ENCODE measurements at places on chromosomes 4 and X. TPM values are rescaled to one million over a fixed set of nuclear protein-coding genes. Genes with fewer than 3 reads are reported as not detected.

LRIT3 gene
- total RNA-seq = 0.21 TPM

CD38 gene
- 2.9 TPM for total RNA-seq

MAGEE2 gene
- total RNA-seq = not detected

NCAPG gene
- not detected for total RNA-seq

MAGEA2 gene
- total RNA-seq = not detected

WNK3 gene
- total RNA-seq = 1.5 TPM

FAM149A gene
- total RNA-seq = 0.77 TPM

GATA1 gene
- total RNA-seq = not detected

H2BW1 gene
- total RNA-seq = not detected

SH2D1A gene
- total RNA-seq = 2.4 TPM

GRCh38 chrX:95907081-95907480, 777.6 kb upstream of the DIAPH2 start:
- no peaks in the 10 kb centered on the region for H3K36me3 ChIP-seq
- no peaks in the 10 kb centered on the region for H3K4me1 ChIP-seq
- no peak overlapping the region for H3K4me3 ChIP-seq
- no peaks in the 10 kb centered on the region for H3K27me3 ChIP-seq

DNA sequence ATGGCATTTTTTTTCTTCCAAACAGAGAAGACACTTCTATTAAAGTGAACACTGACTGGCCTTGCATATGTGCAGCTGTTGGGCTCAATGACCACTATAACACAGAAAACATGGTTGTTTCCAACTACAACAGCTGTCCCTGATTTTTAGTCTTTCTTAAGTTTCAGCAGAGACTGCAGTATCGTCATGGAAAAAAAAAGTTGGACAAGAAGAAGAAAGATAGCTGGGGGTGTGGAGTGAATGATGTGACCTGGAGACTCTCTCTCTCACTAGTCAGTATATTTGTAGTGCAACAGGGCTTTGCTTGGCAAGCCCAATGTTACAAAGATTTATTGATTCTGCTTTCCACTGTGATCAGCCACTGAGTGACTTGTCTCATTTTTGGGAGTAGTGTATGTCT, 29.5 kb upstream of the C4orf54 start:
- no peaks in the 10 kb centered on the region for H3K27me3 ChIP-seq
- H3K36me3 ChIP-seq = no peaks in the 10 kb centered on the region
- no peak overlapping the region for H3K4me3 ChIP-seq
- no peak for DNase-seq
- no peak overlapping the region for H3K27ac ChIP-seq
- no peaks in the 10 kb centered on the region for H3K4me1 ChIP-seq

GRCh38 chr4:80189956-80190677, 7.2 kb upstream of the PRDM8 start:
- no peak for DNase-seq
- H3K4me1 ChIP-seq = no peaks in the 10 kb centered on the region
- no peak overlapping the region for H3K27ac ChIP-seq

DNA sequence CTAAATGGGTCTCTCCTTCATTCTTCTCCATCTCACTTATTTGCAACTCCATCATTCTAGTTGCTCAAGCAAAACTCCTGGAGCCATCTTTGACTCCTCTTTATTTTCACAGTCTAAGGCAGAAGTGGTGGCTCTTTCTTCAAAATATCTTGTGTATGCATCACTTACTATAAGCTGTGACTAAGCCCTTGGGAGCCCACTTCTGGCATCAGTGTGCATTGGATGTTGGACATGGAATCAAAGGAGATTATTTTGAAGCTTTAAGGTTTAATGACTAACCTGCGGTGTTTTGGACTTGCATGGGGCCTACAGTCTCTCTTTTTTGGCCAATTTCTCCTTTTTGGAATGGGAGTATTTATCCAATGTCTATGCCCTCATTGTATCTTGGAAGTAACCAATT, 276.8 kb downstream of the SPOCK3 start:
- H3K4me1 ChIP-seq = no peaks in the 10 kb centered on the region
- H3K27ac ChIP-seq = no peak overlapping the region
- H3K36me3 ChIP-seq = no peaks in the 10 kb centered on the region

GRCh38 chrX:44039556-44039955, 66.4 kb upstream of the NDP start:
- no peaks in the 10 kb centered on the region for H3K4me1 ChIP-seq
- no peak for DNase-seq
- H3K27me3 ChIP-seq = no peaks in the 10 kb centered on the region
- H3K27ac ChIP-seq = no peak overlapping the region
- H3K36me3 ChIP-seq = no peaks in the 10 kb centered on the region
- no peak overlapping the region for H3K4me3 ChIP-seq

DNA sequence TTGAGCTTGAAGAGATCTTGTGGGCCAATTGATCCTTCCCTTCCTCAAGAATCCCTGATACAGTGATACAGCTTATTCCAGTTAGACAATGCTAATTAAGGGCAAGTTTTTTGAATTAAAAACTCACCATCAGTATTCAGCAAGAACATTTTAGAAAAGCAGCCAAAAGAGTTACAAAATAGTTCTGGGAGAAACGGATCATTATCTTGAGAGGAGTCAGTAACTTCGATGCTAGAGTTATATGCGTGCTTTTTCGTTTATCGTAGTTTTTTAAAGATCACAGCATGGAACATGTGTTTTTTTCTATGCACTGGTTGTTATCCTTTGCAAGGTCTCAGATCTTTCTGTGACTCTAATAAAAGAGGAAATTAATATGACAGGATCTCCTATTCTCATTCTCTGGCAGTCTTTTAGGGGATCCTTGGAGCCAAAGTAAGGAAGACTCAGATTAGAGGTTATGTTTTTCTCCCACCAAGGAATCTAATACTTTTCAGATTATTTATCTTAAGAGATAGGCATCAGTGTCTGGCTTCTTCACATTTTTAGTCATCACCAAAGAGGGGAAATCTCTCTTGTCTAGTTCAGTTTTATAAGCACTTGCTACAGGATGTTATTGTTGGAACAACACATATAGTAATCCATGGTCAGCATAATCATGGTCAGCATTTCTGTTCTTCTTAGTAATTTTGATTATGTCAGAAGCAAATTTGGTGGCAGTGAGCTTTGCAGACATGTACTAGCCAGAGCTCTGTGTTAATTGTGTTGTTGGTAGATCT, 109.7 kb downstream of the PDLIM5 start:
- DNase-seq = no peak
- H3K4me1 ChIP-seq = peaks cover 16% of the 10 kb centered on the region
- no peak overlapping the region for H3K4me3 ChIP-seq
- H3K36me3 ChIP-seq = no peaks in the 10 kb centered on the region
- H3K27me3 ChIP-seq = no peaks in the 10 kb centered on the region

DNA sequence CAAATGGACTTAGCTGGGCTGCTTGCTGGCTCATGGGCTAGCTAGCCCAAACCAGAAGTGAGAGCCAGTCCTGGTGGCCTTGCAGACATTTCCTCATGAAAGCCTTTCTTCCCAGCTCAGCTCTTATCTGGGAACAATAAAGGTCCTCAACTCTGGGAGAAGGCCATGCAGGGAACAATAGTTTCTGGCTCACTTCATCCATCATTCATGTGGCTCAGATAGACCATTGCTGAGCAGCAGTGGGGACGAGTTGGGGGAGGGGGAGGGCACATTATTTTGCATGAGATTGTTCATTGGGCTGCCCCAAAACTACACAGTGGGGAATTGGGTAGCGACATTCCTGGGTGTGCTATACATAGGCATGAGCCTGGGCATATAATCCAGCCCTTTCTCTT, 47.6 kb downstream of the NHSL2 start:
- H3K4me1 ChIP-seq = no peaks in the 10 kb centered on the region
- H3K4me3 ChIP-seq = no peak overlapping the region
- no peaks in the 10 kb centered on the region for H3K36me3 ChIP-seq
- no peak overlapping the region for H3K27ac ChIP-seq

DNA sequence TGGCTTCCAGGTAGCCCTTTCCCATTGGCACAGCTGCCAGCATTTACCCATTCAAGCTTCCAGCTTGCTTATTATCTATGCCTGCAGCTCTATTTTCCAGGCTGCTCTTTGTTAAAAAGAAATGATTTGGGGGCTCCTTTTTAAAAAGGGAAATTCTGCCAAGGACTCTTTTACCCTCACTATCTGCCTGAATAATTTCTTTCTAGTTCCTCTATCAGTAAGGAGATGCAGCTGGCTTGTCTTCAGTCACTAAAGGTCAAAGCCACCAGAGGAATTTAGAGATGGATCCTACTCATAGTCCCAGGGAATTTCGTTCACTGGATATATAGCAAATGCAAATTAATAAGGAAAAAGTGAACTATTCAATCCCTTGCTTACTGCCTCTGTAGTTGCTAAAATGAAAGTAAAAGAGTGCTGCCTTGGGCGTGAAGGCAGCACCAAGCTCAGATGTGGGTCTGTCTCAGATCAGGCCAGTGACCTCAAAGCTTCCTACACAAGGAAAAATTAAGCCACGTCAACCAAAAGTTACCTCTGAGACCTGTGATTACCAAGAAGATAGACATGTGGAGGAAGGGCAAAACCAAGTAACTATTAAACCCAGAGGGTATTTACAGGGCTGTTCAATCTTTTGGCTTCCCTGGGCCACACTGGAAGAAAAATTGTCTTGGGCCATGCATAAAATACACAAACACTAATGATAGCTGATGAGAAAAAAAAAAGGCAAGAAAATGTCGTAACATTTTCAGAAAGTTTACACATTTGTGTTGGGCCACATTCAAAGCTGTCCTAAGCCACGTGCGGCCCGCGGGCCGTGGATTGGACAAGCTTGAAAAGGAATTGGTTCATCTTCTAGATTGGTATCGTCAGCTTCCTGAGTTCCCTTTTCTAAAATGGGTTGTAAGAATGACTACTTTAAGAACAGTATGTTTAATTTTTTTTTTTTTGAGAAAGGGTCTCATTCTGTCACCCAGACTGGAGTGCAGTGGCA, 5.3 kb downstream of the ARSF start:
- no peak overlapping the region for H3K27ac ChIP-seq
- no peak for DNase-seq
- H3K36me3 ChIP-seq = no peaks in the 10 kb centered on the region
- H3K4me1 ChIP-seq = no peaks in the 10 kb centered on the region
- no peaks in the 10 kb centered on the region for H3K27me3 ChIP-seq
- no peak overlapping the region for H3K4me3 ChIP-seq

DNA sequence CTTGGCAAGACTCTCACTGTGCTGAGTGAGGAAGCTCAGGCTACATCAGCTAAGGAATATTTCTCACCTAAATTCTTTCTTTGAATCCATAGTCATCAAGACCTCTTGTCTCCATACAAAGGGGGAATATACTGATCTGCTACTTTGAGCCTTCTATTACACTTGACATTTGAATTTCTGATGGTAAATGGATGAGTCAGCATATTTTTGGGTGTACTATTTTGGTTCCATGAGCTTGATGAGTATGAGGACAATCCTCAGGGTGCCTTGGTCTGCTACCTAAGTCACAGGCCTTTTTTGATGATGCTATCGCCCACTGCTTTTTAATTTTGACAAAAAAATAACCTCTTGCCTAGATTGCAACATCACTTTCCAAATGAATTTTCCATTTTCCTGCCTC, 415.7 kb downstream of the PPP1R2C start:
- H3K27ac ChIP-seq = no peak overlapping the region
- no peaks in the 10 kb centered on the region for H3K4me1 ChIP-seq
- H3K36me3 ChIP-seq = no peaks in the 10 kb centered on the region

GRCh38 chr4:37885496-37885895, 5.4 kb upstream of the TBC1D1 start:
- H3K4me3 ChIP-seq = no peak overlapping the region
- no peaks in the 10 kb centered on the region for H3K27me3 ChIP-seq
- H3K27ac ChIP-seq = peak overlapping the region; percentile 91
- H3K4me1 ChIP-seq = no peaks in the 10 kb centered on the region

DNA sequence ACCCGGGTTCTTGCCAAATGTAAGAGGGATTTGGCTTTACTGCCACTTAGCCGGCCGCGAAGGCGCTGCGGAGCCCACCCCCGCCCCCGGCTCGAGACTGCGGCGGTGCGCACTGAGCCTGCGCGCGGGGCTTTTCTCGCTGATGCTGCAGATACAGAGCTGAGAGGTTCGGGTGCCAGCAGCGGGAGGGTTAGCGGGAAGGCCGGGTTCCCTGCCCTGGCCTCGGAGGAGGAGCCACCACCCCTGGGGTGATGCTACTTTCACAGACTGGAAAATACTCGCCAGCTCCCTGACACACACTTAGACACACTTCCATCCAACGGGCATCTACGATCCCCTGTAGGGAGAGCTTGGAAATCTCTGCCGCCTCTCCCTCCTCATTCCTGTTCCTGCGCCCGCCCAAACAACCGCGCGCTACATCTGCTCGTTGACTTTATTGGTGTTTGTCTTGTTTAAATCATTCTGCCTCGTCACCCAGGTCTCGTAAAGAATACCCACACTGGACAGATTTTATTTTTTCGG, 2.1 kb upstream of the PCDH7 start:
- H3K4me3 ChIP-seq = peak overlapping the region; percentile 55
- H3K36me3 ChIP-seq = no peaks in the 10 kb centered on the region
- peak overlapping the region; percentile 86 for H3K27ac ChIP-seq
- H3K27me3 ChIP-seq = no peaks in the 10 kb centered on the region

- no peak overlapping the region for H3K27ac ChIP-seq
- H3K4me1 ChIP-seq = peaks cover 4% of the 10 kb centered on the region
- no peaks in the 10 kb centered on the region for H3K36me3 ChIP-seq
- peak overlapping the region; percentile 92 for H3K4me3 ChIP-seq
- H3K27me3 ChIP-seq = no peaks in the 10 kb centered on the region
Observed at GRCh38 chrX:19344661-19345060, 934 bp downstream of the PDHA1 start.

- no peak overlapping the region for H3K27ac ChIP-seq
- H3K4me1 ChIP-seq = no peaks in the 10 kb centered on the region
- H3K4me3 ChIP-seq = no peak overlapping the region
- no peaks in the 10 kb centered on the region for H3K27me3 ChIP-seq
Observed at GRCh38 chr4:79247695-79248394, 78.0 kb downstream of the NAA11 start.

DNA sequence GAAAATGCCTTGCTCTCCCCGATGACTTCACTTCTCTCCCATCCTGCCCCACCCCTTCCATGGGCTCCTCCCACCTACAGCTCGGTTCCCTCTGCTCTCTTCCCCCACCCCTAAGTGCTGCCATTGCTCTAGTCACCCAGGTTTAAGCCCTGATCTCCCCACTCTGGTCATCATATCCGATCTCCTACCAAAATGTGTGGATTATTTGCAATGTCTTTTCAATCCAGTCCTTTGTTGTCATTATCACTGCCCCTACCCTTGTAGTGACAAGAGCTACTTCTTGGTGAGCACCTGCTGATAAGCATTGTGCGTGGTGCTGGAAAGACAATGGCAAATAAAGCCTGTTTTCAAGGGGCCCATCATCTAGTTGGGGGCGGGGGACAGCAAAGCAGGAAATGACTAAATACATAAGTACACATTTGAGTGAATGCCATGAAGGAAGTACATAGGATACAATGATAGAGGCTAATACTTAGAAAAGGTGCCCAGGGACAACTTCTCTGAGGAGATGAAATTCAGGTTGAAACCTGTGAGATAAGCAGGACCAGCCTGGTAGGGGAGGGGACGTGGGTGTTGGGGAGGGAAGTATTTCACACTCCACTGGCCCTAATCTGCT, 63.8 kb downstream of the DLG3 start:
- H3K36me3 ChIP-seq = no peaks in the 10 kb centered on the region
- H3K27me3 ChIP-seq = no peaks in the 10 kb centered on the region
- no peak overlapping the region for H3K4me3 ChIP-seq
- H3K27ac ChIP-seq = no peak overlapping the region

GRCh38 chr4:84967243-84967690, 777 bp upstream of the WDFY3 start:
- H3K4me3 ChIP-seq = peak overlapping the region; percentile 76
- no peaks in the 10 kb centered on the region for H3K4me1 ChIP-seq
- H3K27me3 ChIP-seq = no peaks in the 10 kb centered on the region
- no peaks in the 10 kb centered on the region for H3K36me3 ChIP-seq
- DNase-seq = no peak
- H3K27ac ChIP-seq = peak overlapping the region; percentile 96

All from uterus (tissue), 4 donors.